ENCODE measurements at places on chromosomes 4 and X.

DNA sequence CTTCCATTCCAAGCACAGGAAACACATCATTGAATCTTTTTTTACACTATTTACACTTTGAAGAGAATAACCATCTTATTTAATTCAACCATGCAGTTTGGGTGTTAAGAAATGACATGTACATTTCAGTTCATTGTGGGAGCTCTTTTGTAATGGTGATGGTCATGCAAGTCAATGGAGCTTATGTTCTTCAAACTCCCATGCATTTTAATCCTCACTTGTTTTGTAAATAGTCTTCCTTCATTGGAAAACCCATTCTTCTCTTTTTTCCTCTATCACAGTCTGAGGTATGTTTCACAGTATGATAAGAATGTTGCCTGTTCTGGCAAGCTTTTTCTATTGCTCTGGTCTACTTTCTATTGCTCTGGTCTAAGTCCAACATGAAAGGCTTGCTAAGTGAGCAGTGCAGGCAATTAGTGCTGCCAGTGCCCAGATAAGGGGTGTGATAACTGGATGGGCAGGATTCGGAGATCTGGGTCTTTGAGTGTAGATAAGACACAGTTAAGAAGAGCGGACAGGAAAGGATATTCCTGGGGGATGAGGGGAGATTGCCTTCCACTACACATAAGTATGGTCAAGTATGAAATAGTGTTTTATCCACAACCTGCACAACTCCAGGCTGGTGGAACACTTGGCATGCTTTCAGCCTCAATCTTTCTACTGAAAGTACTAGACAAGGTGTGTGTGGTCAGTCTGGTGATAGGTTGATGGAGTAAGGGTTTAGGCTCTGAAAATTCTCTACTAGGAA, 17.1 kb downstream of the AFP start:
- no peak for DNase-seq

DNA sequence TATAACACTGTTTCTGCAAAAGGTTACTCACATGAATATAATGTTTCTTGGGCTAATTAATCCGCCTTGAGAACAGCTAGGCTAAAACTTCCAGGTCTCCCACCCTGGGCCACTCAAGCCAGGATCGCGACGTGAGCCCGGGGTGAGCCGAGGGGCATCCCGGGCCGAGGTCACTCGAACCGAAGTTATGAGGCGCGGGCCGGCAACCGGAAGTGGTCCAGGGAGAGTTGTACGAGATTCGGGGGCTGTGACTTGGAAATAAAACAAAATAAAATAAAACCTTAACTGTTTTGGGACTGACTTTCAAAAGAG, 317 bp downstream of the CMC4 start:
- DNase-seq, result no peak

GRCh38 chr4:184954482-184954881, 63.8 kb upstream of the HELT start:
- DNase-seq, result no peak

DNA sequence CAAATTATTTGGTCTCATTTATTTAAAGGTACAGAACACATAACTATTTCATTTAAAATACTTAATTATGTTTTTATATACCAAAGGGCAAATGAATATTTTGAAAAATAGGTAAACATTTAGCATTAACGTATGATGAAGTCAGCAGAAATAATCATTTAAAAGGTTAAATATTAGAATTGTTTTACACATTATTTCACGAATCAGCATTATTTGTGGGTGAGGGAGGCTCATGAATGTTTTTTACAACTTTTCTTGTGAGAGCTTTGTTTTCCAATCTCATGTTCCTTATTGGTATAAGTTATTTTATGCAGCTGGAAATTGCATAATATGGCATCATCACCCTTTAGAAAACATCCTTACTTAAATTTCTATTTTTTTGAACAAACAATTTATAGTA, 73.9 kb upstream of the FSTL5 start:
- DNase-seq, result no peak

GRCh38 chr4:143606480-143606879, 93.0 kb downstream of the SMARCA5 start:
- DNase-seq, result no peak

DNA sequence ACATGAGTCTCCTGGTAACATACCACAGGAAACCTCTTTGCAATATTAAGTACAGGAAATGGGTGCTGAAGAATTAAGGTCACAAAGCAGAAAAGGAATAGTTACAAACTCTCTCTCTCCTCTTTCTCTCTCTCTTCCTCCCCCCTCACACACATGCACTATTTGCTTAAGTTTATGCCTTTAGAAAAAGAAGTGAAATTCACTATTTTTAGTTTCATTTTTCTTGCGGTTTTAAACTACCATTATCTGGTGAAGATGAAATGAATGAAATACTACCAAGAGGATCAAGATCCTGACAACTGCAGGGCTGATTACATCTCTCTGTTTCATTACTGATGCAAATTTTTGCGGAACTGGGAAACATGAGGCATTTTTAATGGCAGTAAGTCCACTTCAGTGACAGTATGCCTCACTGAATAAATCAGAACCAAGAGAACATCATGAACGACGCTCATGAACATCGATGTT, 64.3 kb upstream of the FTHL17 start:
- no peak for DNase-seq

DNA sequence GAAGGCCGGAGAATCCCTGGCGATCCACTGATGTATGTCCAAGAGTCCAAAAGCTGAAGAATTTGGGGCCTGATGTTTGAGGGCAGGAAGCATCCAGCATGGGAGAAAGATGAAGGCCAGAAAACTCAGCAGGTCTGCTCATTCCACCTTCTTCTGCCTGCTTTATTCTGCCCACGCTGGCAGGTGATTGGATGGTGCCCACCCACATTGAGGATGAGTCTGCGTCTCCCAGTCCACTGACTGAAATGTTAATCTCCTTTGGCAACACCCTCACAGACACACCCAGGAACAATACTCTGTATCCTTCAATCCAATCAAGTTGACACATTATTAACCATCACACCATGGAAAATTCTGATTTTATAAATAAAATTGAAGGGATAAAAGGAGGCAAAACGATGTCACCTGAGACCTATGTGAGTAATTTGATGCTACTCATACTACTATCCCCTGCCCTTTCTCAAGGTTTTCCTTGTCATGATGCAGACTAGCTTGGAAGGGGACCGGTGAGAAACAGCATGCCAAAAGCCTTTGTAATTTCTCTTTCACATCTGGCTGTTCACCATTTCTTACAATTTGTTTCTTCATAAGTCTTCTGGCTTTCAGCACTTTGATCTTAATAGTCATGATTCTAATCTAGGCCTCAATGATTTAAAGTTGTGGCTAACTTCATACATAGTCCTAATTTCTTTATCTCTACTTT, 9.7 kb upstream of the PYURF start:
- no peak for DNase-seq

DNA sequence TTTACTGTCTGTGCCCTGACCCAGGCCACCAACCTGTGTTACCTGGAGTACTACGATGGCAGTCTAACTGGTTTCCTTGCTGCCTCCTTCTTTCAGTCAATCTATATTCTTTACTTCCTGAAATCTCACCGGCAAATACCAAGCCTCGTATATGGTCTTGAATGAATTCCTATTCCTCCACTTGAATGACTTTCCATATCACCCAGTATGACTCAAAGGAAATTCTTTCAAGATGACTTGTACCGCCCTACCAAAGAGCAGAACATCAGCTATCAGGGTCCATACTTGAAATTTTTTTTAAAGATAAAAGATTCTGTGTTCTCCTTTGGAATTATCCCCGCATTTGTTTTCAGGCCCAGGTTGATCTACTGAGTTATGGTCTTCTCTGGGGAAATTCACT, 378.0 kb downstream of the AFF2 start:
- DNase-seq, result no peak

DNA sequence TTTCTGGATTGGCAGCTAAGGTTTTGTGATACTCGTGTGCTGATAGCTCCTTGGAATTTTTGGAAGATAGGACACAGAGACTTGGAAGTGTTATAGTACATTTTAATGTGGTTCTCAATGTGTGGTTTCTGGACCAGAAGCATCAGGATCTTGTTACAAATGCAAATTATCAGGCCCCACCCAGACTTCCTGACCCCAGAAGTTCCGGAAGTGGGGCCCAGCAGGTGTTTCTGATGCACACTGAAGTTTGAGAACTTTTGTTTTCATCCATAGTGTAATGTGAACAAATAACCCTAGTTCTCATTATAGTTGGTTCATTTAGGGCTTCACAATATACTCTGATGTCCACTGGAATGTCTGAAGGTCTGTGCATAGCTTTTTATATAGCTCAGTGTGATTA, 49.6 kb downstream of the LAMP2 start:
- DNase-seq, result no peak

DNA sequence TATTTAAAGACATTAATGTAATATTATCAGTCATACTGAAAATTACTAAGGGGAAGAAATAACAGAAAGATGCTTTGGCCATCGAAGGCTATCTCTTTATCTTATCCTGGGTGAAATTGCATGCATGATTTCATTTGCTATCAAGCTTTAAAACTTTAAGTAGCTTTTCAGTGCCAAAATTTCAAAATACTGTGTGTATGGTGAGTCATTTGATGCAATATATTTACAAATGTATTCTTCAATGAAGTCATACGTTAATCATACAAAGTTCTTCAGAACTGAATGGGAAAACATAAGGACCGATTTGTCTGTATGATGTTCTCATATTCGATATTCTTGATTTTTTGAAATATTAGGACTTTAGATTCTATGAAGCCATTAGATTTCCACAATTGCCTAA, 1295.8 kb upstream of the AGA start:
- no peak for DNase-seq

- DNase-seq, result no peak
Observed at GRCh38 chrX:57821703-57822387, 88.4 kb downstream of the ZXDA start.

DNA sequence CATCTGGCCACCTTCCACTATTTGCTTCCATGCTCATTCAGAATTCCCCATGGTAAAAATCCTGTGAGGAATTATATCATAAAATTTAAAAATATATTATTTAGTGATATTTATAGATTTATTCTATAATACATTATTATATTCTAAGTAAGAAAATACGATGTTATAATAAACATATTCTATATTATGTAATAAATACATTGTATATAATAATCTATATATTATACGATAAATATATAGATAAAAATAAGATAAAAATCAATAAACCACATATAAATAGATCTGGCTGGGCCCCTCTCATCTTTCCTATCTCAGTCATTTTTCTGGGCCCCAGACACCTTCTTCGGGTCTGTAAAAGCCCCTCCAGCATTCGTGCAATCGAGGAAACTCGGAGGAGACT, 68.5 kb downstream of the DCTD start:
- DNase-seq, result no peak

GRCh38 chrX:134797390-134797700, 139.1 kb upstream of the PLAC1 start:
- DNase-seq, result no peak

DNA sequence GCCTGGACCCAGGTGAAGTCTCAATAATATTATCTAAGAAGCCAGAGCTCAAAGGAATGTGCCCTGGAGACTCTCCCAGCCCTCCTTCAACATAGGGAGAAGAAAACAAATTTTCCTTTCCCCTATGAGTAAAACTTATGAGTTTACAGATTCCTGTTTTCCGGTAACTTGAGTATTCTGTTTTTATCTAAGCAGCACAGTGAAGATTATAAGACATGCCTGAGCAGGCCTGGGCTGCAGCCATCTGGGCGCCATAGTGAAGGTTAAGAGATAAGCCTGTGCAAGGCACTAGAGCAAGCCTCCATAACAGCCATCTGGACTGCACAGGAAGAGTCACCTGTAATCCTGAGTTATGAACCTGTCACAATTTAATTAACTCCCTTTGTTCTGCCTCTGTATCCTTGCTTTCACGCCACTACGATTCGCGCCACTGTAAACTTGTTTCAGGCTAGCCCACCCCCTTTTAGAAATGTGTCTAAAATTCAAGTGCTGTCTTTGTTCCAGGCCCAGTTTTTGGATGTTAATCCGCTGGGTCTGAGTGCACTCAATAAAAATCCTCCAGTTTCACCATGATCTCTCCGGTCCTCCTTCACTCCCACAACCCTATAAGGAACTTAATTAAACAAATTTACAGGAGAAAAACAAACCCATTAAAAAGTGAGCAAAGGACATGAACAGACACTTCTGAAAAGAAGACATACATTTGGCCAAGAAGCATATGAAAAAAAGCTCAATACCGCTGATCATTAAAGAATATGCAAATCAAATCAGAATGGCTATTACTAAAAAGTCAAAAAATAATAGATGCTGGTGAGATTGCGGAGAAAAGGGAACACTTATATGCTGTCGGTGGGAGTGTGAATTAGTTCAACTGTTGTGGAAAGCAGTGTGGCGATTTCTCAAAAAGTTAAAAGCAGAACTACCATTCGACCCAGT, 189.5 kb downstream of the APBB2 start:
- no peak for DNase-seq

- DNase-seq, result no peak
Observed at GRCh38 chr4:7822137-7822505, 117.5 kb downstream of the AFAP1 start.

DNA sequence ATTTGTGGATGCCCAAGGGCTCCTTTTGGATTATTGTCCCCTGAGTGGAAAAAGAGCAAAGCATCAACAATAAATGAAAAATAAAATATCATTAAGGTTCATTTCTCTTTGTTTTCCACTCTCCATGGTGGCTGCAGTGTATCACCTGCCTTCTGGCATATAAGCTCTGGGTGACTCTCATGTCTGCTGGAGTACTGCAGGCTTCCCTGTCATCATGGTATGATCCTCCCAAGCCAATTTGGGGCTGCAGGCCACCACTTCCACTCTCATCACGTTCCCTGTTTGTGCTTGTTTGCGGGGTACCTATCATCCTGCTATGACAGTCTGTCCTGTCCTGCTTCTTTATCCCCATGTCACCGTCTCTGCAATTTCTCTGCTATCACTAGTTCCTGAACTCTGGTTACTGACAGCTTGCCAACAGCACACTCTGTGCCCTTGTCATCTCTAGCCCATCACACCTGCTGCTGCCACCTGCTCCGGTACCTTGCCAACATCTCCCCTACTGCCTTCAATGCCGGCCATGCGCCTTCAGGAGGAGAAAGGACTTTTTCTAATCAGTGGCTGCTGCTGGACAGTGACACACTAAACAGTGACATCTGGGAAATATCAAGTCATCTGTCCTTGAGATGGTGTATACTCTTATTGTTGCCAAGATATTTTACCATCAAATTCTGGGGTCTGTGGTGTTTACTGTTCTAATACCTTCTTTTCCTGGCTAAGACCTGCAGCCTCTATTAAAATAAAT, 23.0 kb upstream of the FGF5 start:
- DNase-seq, result no peak

DNA sequence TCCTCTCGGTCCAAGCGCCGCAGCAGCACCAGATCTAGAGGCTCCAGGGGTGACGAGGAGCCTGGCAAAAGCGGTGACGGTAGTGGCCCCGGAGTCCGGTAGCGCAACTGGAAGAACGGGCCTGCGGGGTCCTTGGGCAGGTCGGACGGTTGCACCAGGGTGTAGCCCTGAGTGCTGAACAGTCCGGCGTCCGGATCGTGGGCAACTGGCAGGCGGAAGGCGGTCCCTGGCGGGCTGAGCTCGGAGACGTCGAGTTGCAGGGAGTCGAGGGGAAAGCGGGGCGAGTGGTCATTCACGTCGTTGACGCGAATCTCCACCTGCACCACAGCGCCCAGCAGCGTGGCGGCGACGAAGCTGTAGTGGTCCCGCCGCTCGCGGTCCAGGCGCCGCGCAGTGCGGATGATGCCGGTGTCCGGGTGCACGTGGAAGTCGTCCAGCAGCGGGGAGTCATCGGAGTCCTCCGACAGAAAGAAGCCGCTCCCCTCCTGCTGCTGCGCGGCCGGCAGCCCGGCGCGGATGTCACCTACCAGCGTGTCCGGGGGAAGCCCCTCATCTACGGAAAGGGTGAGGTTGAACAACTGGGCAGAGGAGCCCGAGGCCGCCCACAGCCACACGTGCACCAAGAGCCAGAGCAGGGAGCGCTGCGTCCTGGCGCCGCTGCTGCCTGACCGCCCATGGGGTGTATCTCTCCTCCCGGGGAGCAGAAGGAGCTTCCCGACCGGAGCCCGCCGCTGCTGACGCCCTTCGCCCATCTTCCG, 837 bp downstream of the DCHS2 start:
- DNase-seq, result no peak
